NCI-H2081 treated with DMSO at 0.1 percent for 48 hours (cell line): ENCODE measurements at places on chromosomes 12 and 14.

GRCh38 chr12:9587987-9588600 is 19.6 kb downstream of the KLRB1 start:
- DNase-seq, result no peak

GRCh38 chr14:54676812-54677708 is 110.1 kb downstream of the SAMD4A start:
- no peak for DNase-seq

DNA sequence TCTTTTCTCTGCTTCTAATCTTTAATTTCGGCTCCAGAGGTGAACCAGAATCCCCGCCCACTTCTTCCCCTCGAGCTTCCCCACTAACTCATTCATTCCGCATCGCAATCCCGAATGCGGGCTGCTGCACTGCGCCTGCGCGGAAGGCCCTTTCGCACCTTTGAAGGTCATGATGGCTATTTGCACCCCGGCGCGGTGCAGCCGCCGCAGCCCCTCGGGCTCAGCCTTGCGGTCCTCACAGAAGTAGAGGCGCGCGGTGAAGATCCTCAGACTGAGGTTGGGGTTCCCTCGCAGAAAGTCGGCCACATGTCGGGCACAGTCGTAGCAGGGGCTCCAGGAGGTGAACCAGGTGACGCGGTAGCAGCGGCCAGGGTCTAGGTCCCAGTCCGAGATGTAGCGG is 7.6 kb downstream of the AICDA start:
- no peak for DNase-seq

- DNase-seq, result no peak
These were observed at the start of gene ARHGEF25 for GRCh38 chr12:57611108-57611826. TSS of gene ARHGEF25 (plus strand) at chr12:57611435. CDS start at chr12:57611895, 460 bp downstream.

- DNase-seq, result no peak
These were observed 23.0 kb downstream of the TRIM9 start for GRCh38 chr14:51071857-51072256.

GRCh38 chr12:50642761-50643160 is 121.1 kb upstream of the ATF1 start:
- no peak for DNase-seq

DNA sequence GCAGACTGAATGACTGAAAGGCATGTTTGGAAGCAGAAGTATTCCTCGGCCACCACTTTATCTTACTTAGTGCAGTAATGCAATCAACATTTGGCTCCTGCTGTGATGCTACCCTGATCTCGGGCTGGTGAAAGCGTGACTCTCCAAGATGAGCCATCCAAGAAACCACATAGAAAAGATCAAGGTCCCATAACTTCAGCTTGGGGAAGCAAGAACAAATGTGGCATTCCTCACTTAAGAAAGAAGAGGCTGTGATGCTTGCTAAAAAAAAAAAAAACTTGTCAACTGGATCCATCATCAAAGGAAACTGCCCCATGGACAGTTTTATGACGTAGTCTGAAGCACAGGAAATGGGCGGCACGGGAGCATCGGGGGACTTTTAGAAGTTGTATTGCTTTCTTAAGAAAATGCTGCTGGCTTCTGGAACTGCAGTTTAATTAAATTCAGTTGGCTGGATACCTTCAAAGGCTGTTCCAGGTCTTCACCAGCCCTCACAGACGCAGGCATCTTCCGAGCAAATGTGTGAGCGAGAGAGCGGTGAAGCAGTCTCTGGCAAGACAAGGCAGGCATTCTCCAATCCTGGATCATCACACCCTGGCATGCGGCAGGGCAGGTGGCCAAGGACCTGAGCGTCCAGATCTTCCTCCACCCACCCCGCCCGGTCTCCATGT is 38.2 kb upstream of the MAP1LC3B2 start:
- DNase-seq, result no peak

DNA sequence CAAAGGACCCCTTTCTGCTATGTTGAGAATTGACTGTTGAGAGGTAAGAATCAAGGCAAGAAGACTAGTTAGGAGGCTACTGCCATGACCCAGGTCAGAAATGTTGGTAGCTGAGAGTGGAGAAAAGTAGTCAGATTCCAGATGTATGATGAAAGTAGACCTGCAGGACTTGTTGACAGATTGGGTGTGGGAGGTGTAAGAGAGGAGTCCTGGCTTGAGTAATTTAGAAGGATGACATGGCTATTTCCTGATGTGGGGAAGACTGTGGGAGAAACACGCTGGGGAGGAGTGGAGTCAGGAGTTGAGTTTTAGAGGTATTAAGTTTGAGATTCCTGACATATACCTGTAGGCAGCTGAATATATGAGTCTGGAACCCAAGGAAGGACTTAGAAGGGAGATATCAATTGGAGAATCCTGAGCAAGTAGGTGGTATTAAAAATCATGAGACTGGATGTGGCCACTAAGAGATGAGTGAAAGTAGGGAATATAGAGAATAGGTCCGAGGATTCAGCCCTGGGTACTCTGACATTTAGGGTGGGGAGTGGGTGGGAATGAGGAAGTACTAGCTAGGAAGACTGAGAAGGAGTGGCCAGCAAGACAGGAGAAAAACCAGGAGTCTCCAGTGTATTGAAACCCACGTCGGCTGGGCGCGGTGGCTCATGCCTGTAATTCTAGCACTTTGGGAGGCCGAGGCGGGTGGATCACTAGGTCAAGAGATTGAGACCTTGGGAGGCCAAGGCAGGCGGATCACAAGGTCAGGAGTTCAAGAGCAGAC is 12.6 kb upstream of the DDX47 start:
- DNase-seq, result no peak

GRCh38 chr14:94355191-94355794 is 32.2 kb upstream of the SERPINA6 start:
- no peak for DNase-seq

GRCh38 chr14:21915826-21916225 is 242.2 kb upstream of the OR4E1 start:
- no peak for DNase-seq

GRCh38 chr14:24607081-24607480 is 2.4 kb downstream of the GZMH start:
- DNase-seq, result no peak

DNA sequence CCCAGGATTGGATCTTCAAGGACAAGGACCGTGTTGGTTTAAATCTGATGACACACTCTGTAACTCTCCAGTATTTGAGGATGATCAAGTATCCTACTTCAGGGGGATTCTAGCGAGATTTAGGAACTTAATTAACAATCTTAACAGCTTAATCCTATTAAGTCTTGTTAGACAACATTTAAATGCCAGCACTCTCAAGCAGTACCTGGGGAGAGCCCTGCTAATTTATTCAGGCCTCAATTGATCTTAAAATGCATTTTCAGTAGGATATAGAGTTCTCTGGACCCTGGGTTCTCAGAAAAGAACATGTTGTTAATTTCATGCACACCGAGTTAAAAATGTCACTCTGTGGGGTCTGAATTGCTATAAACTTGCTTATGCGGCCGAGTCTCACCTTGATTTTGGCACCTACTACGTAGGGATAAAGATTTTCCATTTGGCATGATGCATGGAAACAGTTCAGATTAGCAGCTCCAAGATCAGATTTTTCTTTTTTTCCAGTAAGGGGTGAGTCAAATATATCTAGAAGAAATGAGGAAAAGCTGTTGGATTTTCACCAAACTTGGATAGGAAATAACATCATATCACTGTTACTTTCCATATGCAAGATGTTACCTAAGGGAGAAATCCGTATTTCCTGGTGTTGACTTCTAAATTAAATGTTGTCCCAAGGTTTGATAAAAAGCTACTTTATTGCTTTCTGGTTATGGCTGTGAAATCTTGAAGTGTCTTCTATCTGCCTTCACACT is 76.1 kb downstream of the SLC24A4 start:
- DNase-seq, result no peak

DNA sequence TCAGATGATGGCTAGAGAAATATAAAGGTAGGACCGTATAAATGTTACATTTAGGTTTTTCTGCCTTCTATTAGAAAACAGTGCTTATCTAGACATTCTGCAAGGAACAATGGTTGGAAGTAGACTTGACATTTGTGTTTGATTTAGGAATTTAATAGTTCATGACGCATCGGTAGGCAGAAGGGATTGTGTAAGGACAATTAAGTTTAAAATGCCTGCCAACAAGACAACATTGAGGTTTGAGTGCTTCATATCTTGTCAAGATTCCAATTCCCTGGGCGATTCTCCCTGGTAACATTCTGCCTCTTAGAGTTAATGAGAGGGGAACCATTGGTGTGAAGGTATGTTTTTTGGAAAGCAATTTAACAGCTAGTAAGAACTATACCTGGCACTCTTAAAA is 186.8 kb upstream of the RBM19 start:
- no peak for DNase-seq

DNA sequence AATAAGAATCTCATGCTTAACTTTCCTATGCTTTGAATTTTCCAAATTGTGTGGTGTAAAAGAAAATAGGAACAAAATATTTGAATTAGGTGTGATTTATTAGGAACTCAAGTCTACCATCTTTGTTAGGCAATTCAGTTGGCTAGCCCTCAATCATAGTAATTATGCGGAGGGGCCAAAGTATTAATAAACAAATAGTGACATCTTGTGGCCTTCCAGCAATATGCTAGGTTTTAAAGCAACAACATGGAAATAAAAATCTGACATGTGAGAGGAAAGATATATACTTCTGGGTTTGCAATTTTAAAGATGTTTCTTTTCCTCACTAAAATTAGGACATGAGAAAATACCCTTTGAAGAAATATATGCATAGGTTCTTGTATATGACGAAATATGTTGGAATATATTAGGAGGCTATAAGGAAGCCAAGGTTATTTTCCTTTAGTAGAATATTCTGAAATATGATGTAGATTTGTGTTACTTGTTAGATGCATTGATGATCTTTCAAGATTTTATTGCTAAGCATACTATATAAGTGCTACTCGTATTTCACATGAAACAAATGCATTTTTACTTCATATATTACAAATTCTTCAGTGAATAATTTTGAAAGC is 200.4 kb downstream of the PTPRO start:
- peak; percentile 11 for DNase-seq

- DNase-seq, result no peak
These were observed 209.1 kb downstream of the NUBPL start for GRCh38 chr14:31770271-31770670.

- DNase-seq, result no peak
These were observed 27.9 kb upstream of the DICER1 start for GRCh38 chr14:95185033-95185766.

DNA sequence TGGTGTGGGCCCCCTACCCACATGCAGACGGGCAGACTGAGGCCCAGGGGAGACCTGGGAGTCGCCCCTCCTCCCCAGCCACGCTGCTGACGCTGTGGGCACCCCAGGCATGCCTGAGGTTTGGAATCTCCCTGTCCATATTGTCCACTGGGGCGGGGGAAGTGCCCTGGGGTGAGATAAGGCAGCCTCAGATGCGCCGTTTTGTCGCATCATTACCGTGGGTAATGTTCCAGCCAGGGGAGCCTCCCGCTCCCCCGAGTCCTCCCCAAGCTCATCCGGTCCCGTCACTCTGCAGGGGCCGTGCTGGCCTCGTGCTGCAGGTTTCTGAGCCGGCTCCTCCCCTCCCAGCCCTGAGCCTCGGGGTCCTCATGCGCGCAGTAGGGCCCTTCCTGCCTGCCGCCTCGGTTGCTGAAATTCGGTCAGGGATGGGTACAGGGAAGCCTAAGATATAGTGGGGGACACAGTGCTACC is 11.4 kb downstream of the INF2 start:
- DNase-seq, result no peak

GRCh38 chr14:104359969-104360442 is 219.6 kb upstream of the C14orf180 start:
- DNase-seq, result no peak

DNA sequence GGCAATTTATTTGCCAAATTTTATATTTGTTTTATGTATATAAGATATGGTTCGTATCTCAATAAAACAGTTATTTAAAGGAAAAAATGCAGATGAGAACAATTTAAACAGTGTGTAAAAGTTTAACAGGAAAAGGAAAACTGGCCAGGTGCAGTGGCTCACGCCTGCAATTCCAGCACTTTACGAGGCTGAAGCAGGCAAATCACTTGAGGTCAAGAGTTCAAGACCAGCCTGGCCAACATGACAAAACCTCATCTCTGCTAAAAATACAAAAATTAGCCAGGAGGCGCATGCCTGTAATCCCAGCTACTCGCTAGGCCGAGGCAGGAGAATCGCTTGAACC is 22.3 kb downstream of the G2E3 start:
- no peak for DNase-seq
